Substantia nigra (tissue), 51 donors: ENCODE measurements at places on chromosomes 3 and 15.

DNA sequence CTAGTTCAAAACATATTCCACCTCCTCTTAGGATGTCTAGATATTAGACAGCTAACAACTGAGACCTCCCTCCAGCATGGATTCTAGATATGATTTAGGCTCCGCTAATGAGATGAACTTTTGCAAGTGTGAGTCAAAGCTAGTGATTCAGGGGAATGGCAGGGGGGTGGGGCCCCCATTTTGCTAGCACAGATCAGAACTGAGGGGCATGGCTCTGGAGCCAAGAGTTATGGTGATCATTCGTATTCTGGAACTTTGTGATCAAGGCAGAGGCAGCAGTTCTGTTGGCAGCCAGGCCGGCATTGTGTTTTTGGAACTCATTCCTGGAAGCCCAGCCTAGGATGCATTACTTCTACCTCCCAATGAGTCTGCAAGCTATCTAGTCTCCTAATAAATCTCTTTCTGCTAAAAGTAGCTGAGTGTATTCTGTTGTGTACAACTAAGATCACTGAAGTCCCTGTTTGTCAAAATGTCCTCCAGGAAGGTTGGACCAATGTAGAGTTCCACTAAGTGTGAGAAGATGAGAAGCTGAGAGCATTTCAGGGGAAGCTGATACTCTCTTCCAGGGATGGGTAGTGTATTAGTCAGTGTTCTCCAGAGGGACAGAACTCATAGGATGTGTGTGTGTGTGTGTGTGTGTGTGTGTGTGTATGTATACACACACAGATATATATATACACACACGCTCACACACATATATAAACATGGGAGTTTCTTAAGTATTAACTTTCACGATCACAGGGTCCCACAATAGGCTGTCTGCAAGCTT is 312.7 kb downstream of the TLE3 start:
- no peak for DNase-seq

- peak; percentile 33 for DNase-seq
These were observed 6.5 kb upstream of the ALDH1A3 start for GRCh38 chr15:100873029-100873677.

GRCh38 chr15:90036806-90037510 is 35.8 kb downstream of the ZNF710 start:
- no peak for DNase-seq

- DNase-seq: peak; percentile 21
These were observed 167.0 kb upstream of the ANKRD28 start for GRCh38 chr3:15964605-15965442.

- no peak for DNase-seq
These were observed 33.0 kb upstream of the DENND4A start for GRCh38 chr15:65824941-65825544.

- DNase-seq: no peak
These were observed 252.7 kb downstream of the EPHA3 start for GRCh38 chr3:89360156-89360555.

GRCh38 chr3:101996832-101997231 is 147.5 kb downstream of the NFKBIZ start:
- no peak for DNase-seq

GRCh38 chr3:196688349-196688748 is 23.7 kb downstream of the CEP19 start:
- DNase-seq: no peak

DNA sequence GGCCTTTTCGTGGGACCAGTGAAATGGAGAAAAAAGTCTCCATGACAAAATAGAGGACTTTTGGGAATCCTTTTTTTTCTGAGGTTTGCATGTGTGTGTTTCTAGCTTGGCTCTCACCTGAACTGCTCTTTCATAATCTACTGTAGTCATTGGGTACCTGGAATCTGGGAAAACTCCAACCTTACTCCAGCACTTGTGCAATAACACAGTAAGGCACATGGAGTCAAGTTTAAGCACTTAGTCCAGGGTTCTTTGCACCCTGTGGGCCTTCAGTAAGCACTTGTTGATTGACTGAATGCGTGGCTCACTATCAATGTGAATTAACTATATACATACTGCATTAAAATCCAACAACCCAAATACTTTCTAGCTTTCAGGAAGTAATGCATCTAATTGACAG is 299.5 kb downstream of the ZBTB20 start:
- DNase-seq: no peak

- DNase-seq: no peak
These were observed 19.7 kb upstream of the MAP6D1 start for GRCh38 chr3:183845090-183845489.

- no peak for DNase-seq
These were observed 84.6 kb upstream of the DPH6 start for GRCh38 chr15:35630532-35630931.

DNA sequence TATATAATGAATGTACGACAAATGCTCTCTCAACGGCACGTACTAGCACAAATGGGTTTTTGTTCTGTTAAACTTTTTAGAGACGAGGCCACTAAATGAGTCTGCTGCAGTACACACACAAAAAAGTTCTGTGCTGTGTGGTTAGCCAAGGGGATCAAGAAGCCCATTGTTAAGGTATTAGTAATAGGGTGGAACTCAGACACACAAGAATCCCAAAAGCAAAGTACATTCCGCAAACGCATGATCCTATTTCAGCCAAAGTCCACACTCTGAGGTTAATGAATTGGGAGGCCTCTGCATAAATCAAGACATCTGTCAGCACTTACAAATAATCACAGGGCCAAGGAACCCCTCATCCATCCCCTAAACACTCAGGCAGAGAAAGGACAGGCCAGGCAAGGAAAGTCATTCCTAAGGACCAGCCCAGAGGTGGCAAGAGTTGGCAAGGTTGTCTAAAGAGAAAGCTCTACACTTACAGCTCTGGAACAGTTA is 12.1 kb downstream of the OSBPL10 start:
- no peak for DNase-seq

DNA sequence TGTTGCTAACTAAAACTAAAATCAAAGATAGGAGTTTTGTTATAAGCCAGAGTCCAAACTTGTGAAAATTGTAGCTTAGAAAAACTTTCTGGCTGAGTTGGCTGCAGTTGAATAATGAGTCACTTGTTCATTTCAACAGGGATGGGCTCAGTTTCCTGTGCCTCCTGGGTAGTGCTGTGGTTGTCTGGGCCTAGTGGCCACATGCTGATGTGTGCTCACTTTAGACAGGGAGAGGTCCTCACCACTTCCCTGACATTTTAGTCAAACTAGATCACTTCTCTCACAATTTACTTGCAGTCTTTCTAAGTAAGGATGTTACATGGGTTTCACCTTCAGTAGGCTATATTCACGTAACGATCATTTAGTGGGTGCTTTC is 6.3 kb upstream of the UBE2Q2 start:
- DNase-seq: no peak

DNA sequence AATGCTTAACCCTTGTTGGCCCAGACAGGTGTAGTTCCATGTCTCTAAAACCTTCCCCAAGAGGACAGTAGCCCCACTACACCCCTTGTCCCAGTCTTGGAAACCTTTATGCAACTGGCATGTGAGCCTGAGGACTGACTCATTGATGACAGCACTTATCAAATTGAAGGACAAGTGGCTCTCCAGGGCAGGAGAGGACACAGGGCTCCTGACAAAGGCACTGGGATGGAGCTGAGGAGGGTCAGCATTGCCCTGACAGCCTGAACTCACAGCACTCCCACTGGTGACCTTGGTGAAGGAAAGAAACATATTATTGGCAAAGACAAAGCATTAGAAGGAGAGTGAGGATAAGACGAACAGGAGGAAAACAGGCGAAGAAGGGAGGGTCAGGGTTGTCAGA is 139.9 kb downstream of the EPHB1 start:
- no peak for DNase-seq

DNA sequence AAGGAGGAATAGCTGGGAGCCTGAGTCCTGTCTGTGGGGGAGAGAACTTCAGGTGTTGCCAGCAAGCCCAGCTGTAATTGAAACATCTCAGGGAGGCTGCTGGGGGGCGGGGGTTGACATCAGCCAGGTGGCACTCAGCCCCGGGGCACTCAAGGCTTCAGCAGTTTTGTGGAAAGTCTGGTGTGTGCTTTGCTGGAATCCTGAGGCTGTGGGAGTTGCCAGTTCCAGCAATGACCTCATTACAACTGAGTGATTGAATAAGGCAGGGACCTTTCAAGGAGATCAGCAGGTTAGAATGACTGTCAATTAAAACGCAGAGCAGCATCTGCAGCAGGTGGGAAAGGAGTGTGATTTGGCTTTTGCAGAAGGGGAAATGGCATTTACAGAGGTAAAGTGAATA is 75.7 kb downstream of the FAM43A start:
- no peak for DNase-seq
